ENCODE measurements at places on chromosomes 7 and 10.

GRCh38 chr10:32988604-32989003, 30.6 kb upstream of the ITGB1 start:
- DNase-seq: no peak

GRCh38 chr7:33968591-33968990, 63.3 kb downstream of the BMPER start:
- DNase-seq: no peak

DNA sequence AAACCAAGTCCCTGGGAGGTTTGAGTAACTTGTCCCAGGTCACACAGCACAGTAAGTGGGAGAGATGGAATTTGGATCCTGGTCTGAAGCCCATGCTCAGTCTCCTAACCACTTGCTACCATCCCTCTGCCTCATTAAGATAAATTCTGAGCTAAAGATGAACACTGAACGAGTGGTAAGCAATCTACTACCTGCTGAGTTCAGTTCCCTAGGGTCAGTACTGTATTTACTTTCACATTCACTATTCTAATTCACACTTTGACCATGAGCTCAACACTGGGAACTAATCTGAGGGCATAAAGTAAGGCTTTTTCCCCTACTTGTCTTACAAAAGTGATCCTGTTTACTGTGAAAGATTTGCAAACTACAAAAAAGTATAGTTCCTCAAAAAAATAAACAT, 2.4 kb downstream of the UROS start:
- no peak for DNase-seq

GRCh38 chr10:62071846-62072281, 170.4 kb downstream of the ARID5B start:
- no peak for DNase-seq

DNA sequence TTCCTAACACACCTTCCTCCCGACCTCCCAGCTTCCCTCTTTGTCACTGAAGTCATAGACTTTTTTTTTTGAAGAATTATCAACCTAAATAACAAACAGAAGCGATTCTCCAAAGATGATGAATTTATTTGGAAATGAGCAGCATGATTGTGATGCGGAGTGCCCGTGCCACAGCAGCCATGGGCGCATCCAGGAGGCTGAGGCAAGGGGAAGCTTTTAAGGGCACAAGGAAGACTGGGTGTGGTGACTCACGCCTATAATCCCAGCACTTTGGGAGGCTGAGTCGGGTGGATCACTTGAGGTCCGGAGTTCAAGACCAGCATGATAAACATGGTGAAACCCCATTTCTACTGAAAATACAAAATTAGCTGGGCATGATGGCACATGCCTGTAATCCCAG, 16.2 kb upstream of the GIMAP8 start:
- no peak for DNase-seq

GRCh38 chr7:69283421-69283820, 314.9 kb upstream of the AUTS2 start:
- DNase-seq: no peak

DNA sequence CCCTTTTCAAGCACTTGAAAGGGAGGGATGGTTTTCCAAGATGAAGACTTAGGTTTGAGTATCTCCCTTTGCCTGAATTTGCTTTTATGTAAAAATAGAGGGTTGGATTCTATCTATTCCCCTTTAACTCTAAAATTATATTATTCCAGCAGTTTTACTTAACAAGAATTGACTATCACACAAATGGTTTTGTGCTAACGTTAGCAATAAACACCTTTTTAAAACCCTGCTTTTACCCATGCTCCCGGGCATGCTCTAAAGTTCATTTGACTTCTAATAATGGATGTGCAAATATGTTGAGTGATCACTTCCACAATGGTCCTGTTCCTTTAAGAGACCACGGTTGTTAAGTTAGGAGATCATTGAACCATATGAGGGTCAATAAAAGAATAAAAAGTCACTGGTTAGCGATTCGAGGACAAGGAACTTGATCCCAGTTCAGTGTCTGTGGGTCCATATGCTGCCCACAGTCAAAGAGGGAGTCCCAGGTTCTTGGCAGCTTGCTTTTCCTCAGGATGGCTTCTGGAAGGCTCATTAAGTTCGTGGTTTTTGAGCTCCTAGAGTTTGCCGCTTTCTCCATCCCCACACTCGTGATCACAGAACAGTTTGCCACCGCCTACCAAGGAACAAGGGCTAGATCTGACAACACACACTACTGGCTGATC, at the start of gene TMEM236:
Gene TMEM236, plus strand, starts transcription at position 421 of the 665 bp plus-strand sequence. Its CDS starts 95 bp downstream, at position 516.
- no peak for DNase-seq

GRCh38 chr7:107032720-107033438, 11.6 kb upstream of the PRKAR2B start:
- DNase-seq: no peak

DNA sequence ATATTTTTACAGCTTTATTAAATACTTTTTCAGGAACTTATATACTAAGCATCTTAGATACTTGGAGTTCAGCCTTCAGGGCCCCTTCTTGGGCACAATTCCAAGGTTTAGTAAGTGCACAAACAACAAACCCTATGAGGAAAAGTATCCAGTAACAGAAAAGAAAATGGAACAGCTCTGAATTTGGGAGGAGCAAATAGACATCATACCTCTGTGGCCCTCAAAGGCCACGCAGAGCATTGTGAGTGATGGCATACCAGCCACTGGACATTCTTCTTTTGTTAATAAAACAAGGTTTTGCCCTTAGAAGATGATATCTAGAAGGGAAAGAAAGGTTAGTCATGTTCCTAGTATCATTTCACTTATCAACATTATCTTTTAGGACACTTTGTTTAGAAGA, 46.0 kb downstream of the ST7 start:
- no peak for DNase-seq

DNA sequence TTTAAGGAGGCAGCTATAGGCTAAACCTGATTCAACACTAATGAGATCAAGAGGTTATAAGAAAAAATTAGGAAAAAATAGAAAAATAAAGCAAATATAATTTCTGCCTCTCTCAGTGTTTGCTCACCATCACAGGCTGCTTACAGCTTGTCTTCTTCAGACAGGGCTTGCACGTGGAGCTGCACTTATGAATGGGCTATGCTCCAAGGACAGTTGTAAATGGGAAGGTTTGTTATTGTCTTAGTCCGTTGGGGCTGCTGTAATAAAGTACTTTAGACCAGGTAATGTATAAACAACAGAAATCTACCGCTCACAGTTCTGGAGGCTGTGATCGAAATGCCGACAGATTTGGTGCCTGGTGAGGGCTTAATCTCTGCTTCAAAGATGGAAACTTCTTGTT, 219.8 kb downstream of the NEBL start:
- no peak for DNase-seq

GRCh38 chr10:59176241-59177030, at the start of gene PHYHIPL:
Gene PHYHIPL (plus strand): TSS chr10:59176643. CDS start chr10:59176854, 211 bp downstream.
- no peak for DNase-seq

GRCh38 chr7:1290679-1291356, 58.1 kb downstream of the UNCX start:
- no peak for DNase-seq

GRCh38 chr7:157881048-157881771, 544.4 kb downstream of the DNAJB6 start:
- no peak for DNase-seq

DNA sequence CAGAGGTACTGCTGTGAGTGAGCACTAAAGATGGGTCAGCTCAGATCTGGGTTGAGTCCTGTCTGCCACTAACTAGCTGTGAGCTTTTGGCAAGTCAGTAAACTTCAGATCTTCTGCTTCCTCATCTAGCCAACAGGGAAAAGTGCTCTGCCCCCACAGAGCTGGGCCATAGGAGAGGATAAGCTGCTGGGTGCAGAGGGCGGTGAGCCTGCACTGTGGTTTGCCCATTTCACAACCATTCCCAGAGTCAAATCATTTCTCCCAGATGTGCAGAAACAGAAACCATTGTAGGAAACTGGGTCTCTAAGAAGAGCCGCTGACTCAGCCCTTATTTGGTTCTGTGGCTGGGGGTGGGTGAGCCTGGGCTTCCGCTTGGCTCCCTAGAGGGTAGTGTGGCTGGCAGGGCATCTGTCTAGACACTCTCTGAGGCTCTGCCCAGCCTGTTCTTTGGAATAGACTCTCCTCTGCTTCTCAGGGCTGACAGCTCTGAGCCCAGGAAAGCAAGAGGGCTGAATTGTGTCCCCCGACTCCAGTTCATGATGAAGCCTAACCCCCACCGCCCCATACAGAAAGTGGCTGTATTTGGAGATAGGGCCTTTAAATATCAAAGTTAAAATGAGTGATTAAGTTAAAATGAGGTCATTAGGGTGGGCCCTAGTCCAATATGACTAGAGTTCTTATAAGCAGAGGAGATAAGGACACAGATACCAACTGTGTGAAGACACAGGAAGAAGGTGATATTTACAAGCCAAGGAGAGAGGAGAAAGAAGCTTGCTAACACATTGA, 29.5 kb upstream of the ARHGAP22 start:
- no peak for DNase-seq

DNA sequence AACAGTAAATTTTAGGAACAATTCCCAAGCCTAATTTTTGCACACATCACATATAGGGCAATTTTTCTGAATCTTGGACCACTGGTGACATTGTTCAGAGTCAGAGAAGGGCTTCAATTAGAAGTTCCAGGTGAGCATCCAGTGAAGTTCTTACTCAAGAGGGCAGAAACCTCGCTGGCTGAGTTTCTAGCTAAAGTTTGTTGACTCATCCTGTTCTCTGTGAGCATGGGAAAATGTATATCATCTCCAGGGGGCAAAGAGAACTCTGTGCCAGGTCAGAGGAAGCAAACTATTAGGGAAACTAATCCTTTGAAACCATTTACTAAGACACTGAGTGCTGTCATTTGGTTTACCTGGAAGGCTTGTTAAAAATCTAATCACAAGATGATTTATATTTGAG, 695.6 kb upstream of the IGFBP3 start:
- no peak for DNase-seq

GRCh38 chr7:39392151-39392550, 174.1 kb upstream of the YAE1 start:
- DNase-seq: no peak

DNA sequence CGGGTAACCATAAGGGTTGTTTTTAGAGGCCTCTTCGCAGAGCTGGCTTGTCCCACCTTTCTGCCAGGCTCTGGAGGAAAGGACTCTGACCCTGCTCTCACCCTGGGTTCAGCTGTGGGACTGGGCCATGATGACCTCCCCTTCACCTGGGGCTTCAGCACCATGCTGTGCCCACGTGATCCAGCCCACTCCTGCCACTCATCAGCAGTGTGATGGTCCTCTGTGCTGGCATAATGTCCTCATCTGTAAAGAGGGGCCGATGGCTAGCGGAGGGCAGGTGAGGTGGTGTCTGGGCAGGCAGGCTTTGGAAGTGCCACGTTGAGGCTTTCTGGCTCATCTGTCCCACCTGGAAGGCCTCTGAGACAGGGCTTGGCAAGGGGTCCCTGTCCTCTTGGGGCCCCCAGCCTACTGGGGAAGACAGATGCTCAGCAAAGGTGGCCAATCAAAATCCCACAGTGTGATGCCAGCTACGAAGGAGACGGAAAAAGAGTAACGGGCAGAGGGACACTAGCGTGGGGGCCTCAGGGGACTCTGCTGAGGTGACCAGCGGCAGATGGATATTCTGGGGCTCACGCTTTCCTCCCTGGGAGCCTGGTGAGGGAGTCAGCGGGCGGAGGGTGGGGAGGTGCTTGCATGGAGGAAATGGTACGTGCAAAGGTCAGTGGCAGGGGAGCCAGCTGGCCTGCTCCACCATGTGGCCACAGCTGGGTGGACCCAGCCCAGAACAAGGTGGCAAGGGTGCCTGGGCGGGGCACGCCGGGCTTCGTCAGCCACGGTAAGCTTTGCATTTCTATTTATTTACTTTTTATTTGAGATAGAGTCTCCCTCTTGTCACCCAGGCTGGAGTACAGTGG, 5.4 kb downstream of the LRWD1 start:
- DNase-seq: no peak

DNA sequence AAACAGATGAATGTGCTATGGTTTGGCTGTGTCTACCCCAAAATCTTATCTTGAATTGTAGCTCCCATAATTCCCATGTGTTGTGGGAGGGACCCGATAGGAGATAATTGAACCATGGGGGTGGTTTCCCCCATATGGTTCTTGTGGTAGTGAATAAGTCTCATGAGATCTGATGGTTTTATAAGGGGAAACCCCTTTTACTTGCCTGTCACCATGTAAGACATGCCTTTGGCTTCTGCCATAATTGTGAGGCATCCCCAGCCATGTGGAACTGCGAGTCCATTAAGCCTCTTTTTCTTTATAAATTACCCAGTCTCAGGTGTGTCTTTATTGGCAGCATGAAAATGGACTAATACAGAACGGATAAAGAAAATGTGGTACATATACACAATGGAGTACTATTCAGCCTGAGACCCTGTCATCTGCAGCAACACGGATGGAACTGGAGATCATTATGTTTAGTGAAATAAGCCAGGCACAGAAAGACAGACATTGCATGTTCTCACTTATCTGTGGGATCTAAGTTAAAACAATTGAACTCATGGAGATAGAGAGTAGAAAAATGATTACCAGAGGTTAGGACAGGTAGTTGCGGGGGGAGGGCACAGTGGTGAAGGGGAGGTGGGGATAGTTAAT, 587.6 kb upstream of the NRP1 start:
- no peak for DNase-seq

- no peak for DNase-seq
These were observed 61.1 kb downstream of the SORBS1 start for GRCh38 chr10:95500097-95500496.

GRCh38 chr7:108226816-108227299, 96.7 kb upstream of the LAMB4 start:
- no peak for DNase-seq

DNA sequence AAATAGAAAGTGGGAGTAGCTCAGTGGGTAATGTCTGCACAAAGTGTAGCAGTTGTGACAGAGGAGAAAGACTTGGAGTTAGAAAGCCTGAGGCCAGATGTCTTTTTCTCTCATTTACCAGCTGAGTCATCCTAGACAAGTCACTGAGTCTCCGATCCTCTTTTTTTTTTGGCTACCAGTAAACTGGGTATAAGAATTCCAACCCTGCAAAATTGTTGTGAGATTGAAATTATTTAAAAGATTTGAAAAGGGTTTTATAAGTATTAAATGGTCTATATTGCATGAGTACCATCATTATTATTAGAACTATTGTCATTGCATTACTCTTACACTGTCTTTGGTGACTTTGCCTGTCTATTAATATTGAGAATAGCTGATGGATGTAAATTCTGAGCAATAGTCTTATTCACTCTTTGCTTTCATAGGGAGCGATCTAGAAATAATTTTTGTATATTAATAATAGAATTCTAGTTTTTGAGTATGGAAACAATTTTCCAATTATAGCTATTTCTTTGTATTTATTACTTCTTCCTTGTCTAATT, 74.0 kb downstream of the ARID5B start:
- no peak for DNase-seq

- DNase-seq: no peak
These were observed 59.7 kb upstream of the CDK14 start for GRCh38 chr7:90536449-90536848.

GRCh38 chr7:43509906-43510305, 73.0 kb upstream of the STK17A start:
- DNase-seq: no peak

DNA sequence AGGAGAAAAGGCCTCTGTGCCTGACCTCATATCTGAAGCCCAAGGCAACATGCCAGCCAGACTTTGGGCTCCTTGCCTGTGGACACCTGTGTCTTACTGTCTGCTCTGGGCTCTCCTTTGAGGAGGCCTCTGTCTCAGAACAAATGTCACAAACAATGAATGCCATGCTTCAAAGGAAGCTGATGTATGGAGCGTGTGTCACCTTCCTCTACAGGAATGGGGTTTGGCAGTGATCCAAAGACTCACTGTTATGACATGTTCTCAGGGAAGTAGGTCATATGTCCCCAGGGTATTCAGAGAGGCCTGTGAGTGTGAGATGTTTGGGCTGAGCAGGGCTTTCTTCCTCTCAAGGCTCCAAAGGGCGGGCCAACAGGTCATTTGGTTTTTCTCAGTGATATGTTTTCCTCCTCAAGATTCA, 38.4 kb downstream of the PTPRE start:
- no peak for DNase-seq

Data from stimulated activated CD8-positive, alpha-beta memory T cell treated with anti-CD3 and anti-CD28 coated beads, Interleukin-4, amount 100 ng/mL, for 1 hour (primary cell).